Activated T-helper 1 cell treated with anti-CD3 and anti-CD28 coated beads, Interleukin-12 subunit alpha, Interleukin-12 subunit beta, Interleukin-2, Interleukin-4 antibody, amounts not matched to agents 30 ng/mL and 10 ng/mL and 1 ng/mL, durations not matched to agents 14 hours and 24 hours and 36 hours (primary cell): ENCODE measurements at places on chromosomes 11 and 22. TPM values are rescaled to one million over a fixed set of nuclear protein-coding genes. Genes with fewer than 3 reads are reported as not detected.

DNA sequence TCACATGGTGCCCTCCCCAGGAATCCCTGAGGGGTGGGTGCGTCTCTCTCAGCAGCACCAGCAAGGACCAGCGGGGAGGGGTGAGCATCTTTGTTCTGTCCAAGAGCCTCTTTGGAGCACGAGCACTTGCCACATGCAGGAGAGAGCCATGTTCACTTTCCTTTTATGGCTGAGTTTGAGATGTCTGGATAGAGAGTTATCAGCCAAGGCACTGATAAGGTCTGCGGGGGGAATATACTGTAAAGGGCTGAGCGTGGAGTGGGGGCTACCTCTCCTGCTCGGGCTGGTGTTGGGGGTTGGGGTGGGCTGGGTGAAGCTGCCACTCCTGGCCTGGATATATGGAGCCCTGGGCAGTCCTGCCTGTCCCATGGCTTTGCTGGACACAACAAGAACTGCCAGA is 34.9 kb upstream of the CCDC188 start:
- H3K27ac ChIP-seq, result no peak overlapping the region
- no peak overlapping the region for H3K4me3 ChIP-seq
- DNase-seq, result no peak
- H3K36me3 ChIP-seq, result no peaks in the 10 kb centered on the region
- no peaks in the 10 kb centered on the region for H3K4me1 ChIP-seq

- DNase-seq, result no peak
- H3K4me3 ChIP-seq, result no peak overlapping the region
- no peak overlapping the region for H3K27ac ChIP-seq
- no peaks in the 10 kb centered on the region for H3K27me3 ChIP-seq
These were observed 15.2 kb downstream of the UFD1 start for GRCh38 chr22:19463491-19464469.

- H3K36me3 ChIP-seq, result no peaks in the 10 kb centered on the region
- H3K27ac ChIP-seq, result no peak overlapping the region
- DNase-seq, result no peak
- no peak overlapping the region for H3K4me3 ChIP-seq
- H3K27me3 ChIP-seq, result peaks cover 9% of the 10 kb centered on the region
These were observed 40.0 kb upstream of the TP53I11 start for GRCh38 chr11:44990665-44991064.

DNA sequence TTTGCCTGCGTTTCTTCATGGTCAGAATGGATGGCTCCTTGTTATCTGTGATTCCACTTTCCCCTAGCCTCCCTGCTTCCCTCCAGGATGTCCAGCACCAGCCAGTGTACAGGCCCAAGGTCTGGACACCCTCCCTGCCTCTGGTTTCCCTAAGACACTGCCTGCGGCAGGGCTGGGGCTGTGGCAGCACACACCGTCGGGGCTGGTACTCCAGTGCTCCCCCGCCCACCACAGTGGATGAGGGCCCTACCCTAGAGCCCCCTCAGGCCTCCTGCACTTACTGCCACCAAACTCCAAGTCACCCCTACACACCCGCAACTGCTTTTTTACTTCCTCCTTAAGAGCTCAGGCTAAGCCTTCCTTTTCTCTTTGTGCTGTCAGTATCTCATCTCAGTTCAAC is 28.9 kb downstream of the ZNF214 start:
- H3K27ac ChIP-seq, result no peak overlapping the region
- H3K36me3 ChIP-seq, result no peaks in the 10 kb centered on the region
- no peaks in the 10 kb centered on the region for H3K4me1 ChIP-seq
- no peak for DNase-seq
- no peak overlapping the region for H3K4me3 ChIP-seq
- H3K27me3 ChIP-seq, result no peaks in the 10 kb centered on the region

RFPL1 gene
- total RNA-seq, result not detected in 2 replicates

GRCh38 chr11:19181531-19182261 is 20.1 kb downstream of the CSRP3 start:
- no peak overlapping the region for H3K27ac ChIP-seq
- H3K4me1 ChIP-seq, result no peaks in the 10 kb centered on the region
- H3K27me3 ChIP-seq, result no peaks in the 10 kb centered on the region
- no peak overlapping the region for H3K4me3 ChIP-seq
- DNase-seq, result no peak

SNX32 gene
- 1.6 and 1.9 TPM in 2 replicates for total RNA-seq
